ENCODE measurements at places on chromosomes 11 and 22. TPM values are rescaled to one million over a fixed set of nuclear protein-coding genes. Genes with fewer than 3 reads are reported as not detected.

RAG1 gene
- total RNA-seq: 3.9 TPM

DNA sequence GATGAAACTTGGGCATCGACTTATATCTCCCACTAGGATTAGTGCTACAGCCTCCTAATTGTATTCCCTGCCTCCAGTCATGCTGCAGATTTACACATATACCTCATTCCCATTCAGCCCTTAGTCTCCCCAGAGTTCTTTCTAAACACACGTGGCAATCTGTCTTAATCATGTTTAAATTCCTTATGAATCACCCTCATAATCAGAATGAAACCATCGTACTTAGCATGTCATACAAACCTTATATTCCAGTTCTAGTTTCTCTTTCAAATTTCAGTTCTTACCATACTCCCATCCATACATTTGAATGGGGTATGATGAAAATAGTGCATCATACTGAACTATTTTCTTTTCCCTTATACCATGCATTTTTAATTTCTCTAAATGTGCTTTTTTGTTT lies 6.0 kb upstream of the OR10A2 start:
- no peak overlapping the region for H3K27ac ChIP-seq
- no peaks in the 10 kb centered on the region for H3K27me3 ChIP-seq
- peaks cover 4% of the 10 kb centered on the region for H3K36me3 ChIP-seq
- H3K4me3 ChIP-seq: no peak overlapping the region
- no peak for DNase-seq
- no peaks in the 10 kb centered on the region for H3K4me1 ChIP-seq

SYCE3 gene
- total RNA-seq: not detected

DNA sequence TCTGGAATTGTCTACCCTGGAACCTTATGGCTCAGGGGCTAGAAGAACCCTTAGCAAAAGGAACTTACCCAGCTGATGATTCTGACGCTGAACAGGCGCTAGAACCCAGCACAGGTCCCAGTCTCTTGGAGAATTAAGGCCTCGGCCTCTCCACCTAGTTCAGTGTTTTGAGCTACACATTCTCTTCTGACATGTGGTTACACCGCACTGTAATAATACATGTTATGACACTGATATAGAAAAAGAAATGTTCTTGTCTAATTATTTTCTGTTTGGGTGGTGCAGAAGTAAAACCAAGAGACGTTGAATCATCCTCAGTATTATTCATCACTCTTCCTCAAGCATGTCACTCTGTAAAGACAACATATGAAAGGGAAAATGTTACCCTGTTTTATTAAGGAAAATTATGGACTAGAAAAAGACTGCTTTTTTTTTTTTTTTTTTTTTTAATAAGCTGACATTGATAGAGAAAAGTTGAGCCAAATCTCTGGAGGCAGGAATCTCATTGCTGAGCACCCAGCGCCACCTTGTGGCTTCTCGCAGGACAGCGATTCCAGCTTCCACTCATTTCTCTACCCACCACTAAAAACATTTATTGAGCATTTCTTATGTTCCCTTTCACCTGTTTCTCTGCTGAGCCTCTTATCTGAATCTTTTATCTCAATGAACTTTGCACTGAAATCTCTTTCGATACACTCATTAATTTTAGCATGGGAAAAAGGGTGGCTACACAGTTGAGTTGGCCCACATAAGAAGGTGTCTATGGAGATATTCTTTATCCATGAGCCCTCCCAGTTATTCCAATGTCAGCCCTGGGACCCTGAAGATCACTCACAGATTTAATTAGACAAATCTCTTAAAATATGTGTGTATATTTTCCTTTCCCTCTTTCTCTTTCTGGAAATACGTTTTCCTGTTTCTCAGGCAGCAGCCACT lies 12.6 kb upstream of the APLNR start:
- H3K27me3 ChIP-seq: peaks cover 9% of the 10 kb centered on the region
- H3K4me1 ChIP-seq: peaks cover 24% of the 10 kb centered on the region
- no peaks in the 10 kb centered on the region for H3K36me3 ChIP-seq

DMC1 gene
- 3.5 TPM for total RNA-seq

GRCh38 chr22:50729391-50730012 lies 8.5 kb upstream of the ACR start:
- peaks cover 16% of the 10 kb centered on the region for H3K4me1 ChIP-seq
- H3K4me3 ChIP-seq: peak overlapping the region; percentile 81
- H3K36me3 ChIP-seq: peaks cover 55% of the 10 kb centered on the region
- peaks cover 63% of the 10 kb centered on the region for H3K27me3 ChIP-seq

DNA sequence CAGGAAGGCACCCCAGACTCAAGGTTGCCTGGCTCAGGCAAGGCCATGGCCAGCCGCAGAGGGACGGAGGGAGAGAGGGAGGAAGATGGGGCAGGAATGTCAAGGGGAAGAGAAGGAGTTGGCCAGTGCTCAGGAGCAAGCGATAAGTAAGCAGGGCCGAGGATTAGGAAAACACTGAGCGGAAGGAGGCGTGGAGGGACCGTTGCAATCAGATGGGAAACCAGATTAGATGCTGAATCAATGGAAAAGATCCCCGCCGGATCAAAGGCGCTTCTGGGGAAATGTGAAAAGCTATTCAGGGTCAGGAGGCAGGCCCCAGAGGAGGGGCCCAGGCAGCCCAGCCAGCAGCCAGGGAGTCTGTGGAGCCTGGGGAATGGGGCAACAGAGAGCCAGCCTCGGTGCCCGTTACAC lies 26.6 kb upstream of the MYEOV start:
- no peak for DNase-seq
- no peak overlapping the region for H3K4me3 ChIP-seq
- H3K4me1 ChIP-seq: no peaks in the 10 kb centered on the region
- H3K36me3 ChIP-seq: peaks cover 7% of the 10 kb centered on the region
- H3K27me3 ChIP-seq: peaks cover 3% of the 10 kb centered on the region
- no peak overlapping the region for H3K27ac ChIP-seq

DNA sequence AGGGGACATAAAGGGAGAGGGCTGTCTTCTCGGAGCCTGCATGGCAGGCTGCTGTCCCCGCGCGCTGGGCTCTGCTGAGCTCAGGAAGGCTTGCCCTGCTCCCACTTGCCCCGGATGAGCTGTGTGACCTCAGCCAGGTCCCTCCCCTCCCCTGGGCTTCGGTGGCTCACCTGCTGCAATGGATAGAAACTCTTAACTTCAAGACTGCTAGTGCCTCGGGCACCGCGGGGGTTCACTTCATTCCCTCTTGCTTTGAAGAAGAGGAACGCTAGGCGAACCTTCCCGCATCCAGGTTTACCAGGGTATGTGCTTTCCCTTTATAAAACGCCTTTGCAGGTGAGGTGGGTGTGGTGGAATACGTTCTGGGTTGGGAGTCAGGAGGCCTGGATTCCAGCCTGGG lies 115.0 kb downstream of the PHF21B start:
- H3K4me3 ChIP-seq: no peak overlapping the region
- no peaks in the 10 kb centered on the region for H3K4me1 ChIP-seq
- no peak for DNase-seq
- H3K36me3 ChIP-seq: no peaks in the 10 kb centered on the region
- H3K27ac ChIP-seq: no peak overlapping the region
- peaks cover 4% of the 10 kb centered on the region for H3K27me3 ChIP-seq

GRCh38 chr11:44737245-44738085 lies 10.7 kb downstream of the TSPAN18 start:
- peaks cover 9% of the 10 kb centered on the region for H3K27me3 ChIP-seq
- peaks cover 86% of the 10 kb centered on the region for H3K4me1 ChIP-seq
- H3K4me3 ChIP-seq: peak overlapping the region; percentile 61

GRCh38 chr11:112925516-112926310 lies 35.5 kb upstream of the NCAM1 start:
- no peaks in the 10 kb centered on the region for H3K36me3 ChIP-seq
- H3K4me1 ChIP-seq: no peaks in the 10 kb centered on the region
- no peak overlapping the region for H3K27ac ChIP-seq
- no peaks in the 10 kb centered on the region for H3K27me3 ChIP-seq
- no peak overlapping the region for H3K4me3 ChIP-seq

NXPE2 gene
- total RNA-seq: 0.33 TPM

DNA sequence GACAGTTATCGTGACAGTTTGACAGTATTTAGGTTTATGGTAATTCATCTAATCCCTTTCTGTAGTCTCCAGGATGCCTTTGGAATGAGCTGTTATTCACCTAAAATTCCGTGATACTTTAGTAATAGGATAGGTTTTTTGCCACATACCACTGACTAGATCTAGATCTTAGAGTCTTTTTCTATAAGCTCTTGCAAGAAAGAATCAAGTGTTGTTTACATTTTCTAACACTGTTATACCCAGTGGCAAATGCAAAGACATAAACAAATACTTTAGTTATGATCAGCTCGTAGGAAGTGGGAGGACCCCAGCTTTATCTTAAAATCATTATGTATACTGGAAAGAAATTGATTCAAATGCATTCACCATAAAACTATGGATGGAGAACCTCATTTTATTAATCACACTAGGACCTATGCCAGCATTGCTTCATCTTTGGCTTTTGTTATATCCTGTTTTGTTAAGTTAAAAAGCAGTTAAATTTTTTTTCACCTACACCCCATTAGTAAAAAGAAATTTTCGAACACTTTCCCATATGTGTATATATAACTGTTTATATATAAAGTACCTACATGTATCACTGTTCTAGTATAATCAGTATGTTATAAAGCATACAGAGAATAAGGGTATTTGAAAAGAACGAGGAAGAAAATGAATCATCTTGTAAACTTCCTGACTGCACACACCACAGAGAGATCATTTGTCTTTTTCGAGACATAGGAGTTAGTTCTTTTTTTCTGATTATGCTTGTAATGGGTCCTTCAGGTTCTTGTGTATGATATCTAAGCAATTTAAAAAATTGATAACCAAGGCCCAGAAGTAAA lies 60.9 kb downstream of the PDHX start:
- H3K4me3 ChIP-seq: no peak overlapping the region
- no peak for DNase-seq
- H3K36me3 ChIP-seq: peaks cover 20% of the 10 kb centered on the region
- H3K27me3 ChIP-seq: no peaks in the 10 kb centered on the region
- no peak overlapping the region for H3K27ac ChIP-seq

- no peak overlapping the region for H3K27ac ChIP-seq
- no peak overlapping the region for H3K4me3 ChIP-seq
- no peaks in the 10 kb centered on the region for H3K36me3 ChIP-seq
- no peaks in the 10 kb centered on the region for H3K4me1 ChIP-seq
These were observed 7.6 kb downstream of the DLG2 start for GRCh38 chr11:85619499-85619898.

DNA sequence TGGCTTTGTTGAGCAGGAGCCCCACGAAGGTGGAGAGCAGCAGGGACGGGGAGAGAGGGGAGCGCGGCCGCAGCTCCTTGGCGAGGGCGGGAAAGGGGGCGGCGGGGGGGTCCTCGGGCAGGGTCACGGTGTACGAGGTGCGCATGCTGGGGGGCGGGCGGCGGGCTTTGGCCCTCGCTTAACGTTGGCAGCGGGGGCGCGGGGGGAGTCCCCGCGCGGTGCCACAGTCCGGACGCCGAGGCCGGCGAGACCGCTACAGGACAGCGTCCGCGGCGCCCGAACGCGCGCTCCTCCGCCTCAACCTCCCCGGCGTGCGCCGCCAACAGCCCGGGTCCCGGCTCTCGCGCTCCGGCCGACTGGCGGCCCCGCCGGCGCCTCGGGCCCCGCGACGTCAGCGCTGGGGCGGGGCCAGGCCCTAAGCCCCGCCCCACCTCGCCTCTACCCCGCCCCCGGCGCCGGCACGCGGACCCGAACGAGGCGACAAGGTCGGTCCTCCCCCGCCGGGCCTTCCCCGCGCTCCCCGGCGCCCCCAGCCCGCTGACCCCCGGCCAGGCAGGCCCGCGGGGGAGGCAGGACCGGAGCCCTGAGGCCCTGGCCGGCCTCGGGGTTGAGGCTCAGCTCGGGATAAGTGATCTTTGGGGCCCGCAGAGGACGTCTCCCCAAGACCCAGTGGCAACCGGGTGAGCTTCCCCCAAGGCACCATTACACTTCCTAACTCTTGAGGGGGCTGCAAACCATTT lies 17.5 kb downstream of the USP2 start:
- H3K36me3 ChIP-seq: peaks cover 3% of the 10 kb centered on the region
- H3K27me3 ChIP-seq: peaks cover 18% of the 10 kb centered on the region
- H3K4me3 ChIP-seq: no peak overlapping the region
- peak; percentile 70 for DNase-seq
- peaks cover 5% of the 10 kb centered on the region for H3K4me1 ChIP-seq
- H3K27ac ChIP-seq: no peak overlapping the region

GRCh38 chr11:6736495-6737121 lies 35.2 kb downstream of the OR2AG2 start:
- DNase-seq: no peak
- H3K36me3 ChIP-seq: no peaks in the 10 kb centered on the region
- H3K4me1 ChIP-seq: peaks cover 6% of the 10 kb centered on the region
- H3K27ac ChIP-seq: no peak overlapping the region
- H3K27me3 ChIP-seq: no peaks in the 10 kb centered on the region

RFPL3 gene
- total RNA-seq: not detected

DNA sequence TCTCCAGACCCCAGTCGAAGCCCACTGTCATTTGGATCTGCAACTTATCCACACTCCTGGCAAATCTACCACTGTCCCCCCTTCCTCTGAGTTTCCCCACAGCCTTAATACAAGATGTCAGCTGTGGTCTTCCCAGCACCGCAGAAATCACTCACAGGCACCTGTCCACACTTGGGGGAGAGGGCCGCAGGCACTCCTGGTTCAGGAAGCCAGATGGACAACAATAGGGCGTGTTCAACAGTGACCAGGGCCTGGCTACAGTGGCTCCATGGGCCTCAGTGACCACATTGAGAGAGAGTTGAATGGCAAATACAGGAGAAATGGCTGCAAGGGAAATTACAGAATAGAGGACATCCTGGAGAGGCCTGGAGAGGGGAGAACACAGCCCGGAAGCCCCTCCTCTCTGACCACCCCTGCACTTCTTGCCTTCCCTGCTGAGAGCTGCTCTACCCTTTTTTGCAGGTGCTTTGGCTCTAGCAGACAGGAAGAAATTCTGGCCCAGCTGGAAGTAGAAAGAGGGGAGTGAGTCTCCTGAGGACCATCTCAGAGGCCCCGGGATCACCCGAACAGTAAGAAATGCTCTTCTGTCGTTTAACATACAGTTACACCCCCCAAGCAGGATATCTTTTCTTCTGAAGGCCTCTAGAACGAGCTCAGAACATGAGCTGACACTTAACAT lies 164.6 kb downstream of the FEZ1 start:
- peaks cover 35% of the 10 kb centered on the region for H3K4me1 ChIP-seq
- no peak for DNase-seq
- peak overlapping the region; percentile 89 for H3K27ac ChIP-seq
- H3K36me3 ChIP-seq: peaks cover 9% of the 10 kb centered on the region

- H3K27me3 ChIP-seq: peaks cover 4% of the 10 kb centered on the region
- H3K4me1 ChIP-seq: peaks cover 51% of the 10 kb centered on the region
- H3K27ac ChIP-seq: peak overlapping the region; percentile 34
- peaks cover 24% of the 10 kb centered on the region for H3K36me3 ChIP-seq
- H3K4me3 ChIP-seq: peak overlapping the region; percentile 29
- DNase-seq: no peak
These were observed 13.5 kb downstream of the CHKA start for GRCh38 chr11:68107689-68108088.

Measured in endothelial cell (in vitro differentiated cells).